Esophagus squamous epithelium (tissue), 5 donors: ENCODE measurements at places on chromosomes 6 and 20.

- DNase-seq = no peak
Measured at GRCh38 chr6:116369540-116369939, 1.2 kb upstream of the DSE start.

DNA sequence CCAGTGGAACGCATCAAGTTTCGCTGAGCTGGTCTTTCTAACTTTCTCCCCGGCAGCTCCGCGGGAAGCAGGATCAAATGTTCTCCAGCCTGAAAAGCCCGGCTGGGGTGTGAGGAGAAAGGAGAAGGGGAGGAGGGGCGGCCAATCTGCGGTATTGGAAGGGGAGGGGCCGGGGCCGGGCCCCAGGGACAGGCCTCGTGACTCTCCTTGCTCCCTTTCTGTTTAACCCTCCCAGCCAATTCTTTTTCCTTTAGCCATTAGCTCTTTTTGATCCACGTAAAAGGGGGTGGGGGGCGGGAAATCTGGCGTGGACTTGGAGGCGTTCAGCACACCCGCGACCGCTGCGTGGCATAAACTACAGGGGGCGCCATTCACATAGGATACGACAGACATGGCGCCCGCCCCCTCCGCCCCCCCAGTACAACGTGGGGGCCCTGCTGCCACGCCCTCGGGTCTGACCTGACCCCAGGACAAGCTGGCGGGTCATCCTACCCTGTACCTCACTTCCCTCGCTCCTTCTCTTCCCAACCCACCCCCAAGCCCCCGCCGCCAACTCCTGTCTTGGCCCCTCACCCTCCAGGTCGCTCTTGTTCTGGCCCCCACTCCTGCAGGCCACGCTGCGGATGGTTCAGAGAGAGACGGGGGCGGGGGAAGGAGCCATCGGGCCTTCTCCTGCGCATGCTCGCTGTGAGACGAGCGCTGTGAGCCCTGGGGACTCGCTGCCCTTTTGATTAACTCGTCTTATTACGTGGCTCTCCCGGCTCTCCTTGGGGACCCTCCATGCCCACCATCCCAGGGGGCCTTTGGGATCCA, 7.8 kb upstream of the MDGA1 start:
- no peak for DNase-seq

DNA sequence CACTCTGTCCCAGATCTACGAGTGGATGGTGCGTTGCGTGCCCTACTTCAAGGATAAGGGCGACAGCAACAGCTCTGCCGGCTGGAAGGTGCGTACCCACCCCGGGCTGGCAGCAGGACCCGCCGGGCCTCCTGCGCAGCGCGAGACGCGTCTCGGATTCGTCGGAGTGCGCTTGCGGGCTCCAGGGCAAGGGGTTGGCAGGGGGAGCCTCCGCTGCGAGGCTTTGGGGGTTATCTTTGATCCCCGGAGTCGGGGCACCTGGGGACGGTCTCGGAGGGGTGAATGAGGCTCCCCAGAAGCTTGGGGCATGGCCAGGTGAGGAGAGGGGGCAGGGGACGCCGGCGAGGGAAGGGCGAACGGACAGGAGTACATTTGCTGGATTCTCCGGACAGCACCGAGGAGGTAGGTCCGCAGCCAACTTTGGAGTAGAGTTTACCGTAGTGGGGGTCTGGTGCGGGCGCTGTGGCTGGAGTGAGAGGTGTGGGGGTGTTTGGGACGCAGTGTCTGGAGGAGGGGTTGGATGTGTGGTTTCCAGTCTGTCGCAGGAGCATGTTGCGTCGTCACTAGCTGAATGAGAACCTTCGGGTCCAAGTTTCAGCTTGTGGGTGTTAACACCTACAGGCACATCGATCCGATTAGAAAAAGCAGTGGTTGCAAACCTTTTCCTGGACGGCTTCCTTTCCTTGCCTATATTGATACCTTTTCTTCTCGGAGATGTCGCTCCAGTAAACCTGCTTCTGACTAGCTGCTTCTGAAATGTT, 1.2 kb downstream of the FOXO3 start:
- DNase-seq = no peak

GRCh38 chr6:145842693-145843546, 28.3 kb upstream of the FBXO30 start:
- DNase-seq = no peak

DNA sequence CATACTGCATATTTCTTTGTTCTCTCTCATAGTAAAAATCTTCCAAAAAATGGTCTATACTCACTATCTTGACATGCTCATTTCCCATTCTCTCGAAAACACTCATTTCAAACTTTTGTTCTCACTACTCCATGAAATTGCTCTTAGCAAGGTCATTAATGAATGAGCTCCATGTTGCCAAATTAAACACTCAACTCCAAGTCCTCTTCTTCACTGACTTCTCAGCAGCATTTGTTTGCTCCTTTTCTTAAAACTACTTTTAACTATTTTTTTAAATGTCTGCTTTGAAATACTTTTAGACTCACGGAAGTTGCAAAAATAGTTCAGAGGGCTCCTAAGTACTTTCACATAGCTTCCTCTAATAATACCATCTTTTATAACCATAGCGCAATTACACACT, 274.0 kb upstream of the PREP start:
- no peak for DNase-seq

DNA sequence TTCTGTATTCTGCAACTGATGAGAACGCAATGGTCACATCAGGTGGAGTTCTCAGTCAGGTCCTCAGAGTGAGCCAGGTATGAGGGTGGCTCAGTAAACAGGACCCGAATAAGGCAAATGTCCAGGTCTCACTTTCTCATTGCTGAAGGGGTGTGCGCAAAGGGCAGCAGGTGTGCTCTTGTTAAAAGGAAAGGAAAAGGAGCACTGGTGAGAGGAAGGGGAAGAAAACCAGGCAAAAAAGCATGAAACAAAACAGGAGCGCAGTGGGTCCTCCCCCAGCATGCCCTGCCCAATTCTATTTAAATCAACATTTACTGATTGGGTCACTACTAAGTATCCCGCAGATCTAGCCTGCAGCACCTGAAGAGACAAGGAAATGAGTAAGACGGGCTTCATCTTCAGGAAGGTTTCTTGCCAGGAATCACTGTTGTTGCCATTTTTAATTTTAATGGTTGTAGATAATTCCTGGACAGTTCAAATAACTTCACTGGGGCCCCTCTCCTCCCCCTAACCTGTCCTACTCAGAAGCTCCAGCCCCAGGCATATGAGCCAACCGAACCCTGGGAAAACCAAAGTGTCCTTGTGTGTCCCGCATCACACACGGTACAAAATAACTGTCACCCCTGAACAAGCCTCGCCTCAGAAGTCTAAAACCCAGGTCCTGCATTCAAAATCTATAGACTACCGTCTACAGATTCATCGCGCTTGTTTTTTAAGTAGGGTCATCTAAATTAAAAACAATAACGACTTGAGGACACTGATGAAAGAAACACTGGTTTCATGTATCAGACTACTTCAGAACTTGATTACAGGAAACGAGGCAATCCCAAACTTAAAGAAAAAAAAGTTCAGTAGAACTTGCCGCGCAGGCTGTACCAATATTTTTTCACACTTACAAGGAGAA, 980 bp downstream of the MBOAT1 start:
- DNase-seq = no peak

GRCh38 chr20:38123021-38123587, 42.0 kb downstream of the TGM2 start:
- no peak for DNase-seq

- no peak for DNase-seq
Measured at GRCh38 chr20:46631212-46631869, 19.9 kb downstream of the SLC13A3 start.

- DNase-seq = no peak
Measured at GRCh38 chr20:59948828-59949720, 8.9 kb downstream of the FAM217B start.

DNA sequence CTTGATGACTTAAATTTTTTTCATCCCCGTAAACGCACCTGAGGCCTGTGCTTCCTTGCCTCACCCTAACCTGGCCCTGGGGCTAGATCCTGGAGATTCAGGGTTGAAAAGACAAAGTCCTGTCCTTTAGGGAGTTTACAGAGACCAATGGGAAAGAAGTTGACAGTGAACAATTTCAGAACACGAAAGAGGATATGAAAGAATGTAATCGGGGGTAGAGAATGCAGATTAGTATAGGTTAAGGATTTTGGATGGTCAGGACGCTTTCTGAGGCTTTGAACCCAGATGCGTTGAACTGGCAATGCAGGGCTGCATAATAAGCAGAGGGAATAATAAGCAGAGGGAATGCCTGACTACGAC, 1.7 kb upstream of the FBXO5 start:
- DNase-seq = no peak

DNA sequence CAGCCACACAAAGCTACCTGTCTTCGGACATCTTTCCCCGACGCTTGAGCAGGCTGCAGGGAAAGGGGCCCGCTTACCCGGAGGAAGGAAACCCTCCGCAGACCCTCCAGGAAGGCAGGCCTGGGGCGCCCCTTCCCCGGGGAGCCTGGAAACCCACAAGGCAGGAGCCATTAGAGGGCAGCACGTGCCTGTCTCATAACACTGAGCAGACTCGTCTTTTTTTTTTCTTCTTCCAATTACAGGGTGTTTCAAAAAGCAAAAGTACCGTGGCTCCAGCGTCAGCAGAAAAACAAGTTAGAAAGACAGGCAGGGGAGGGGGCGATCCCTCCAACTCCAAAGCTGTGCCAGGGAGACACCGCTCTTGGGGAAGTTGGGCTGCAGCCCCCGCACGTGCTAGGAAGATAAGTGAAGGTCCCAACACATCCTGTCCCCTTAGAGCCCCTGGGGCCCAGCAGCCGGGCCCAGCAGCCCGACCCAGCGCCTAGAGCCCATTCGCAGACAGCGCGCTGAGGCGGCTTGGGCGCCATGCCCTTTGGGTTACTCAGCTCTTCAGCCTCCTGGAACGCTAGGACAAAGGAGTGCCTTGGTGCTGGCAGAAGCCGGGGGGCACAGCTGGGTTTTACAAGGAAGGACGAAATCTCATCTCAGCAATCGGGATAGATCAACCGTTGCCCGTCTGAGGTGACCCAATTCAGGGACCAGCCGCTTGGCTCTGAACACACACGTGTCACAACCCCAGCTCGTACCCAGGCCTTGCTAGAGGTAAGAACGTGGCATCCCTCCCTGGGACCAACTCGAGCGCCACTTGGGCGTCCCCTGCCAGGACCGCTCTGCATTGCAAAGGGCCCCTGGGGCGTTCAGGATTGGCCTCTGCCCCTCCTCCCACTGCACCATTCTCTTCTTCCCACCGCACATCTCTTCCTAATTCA, 136.3 kb downstream of the LY86 start:
- DNase-seq = no peak

- DNase-seq = no peak
Measured at GRCh38 chr6:106569428-106569827, 59.9 kb downstream of the RTN4IP1 start.

- no peak for DNase-seq
Measured at GRCh38 chr20:45833030-45833882, at the start of gene SNX21. SNX21 (plus strand) TSS chr20:45833799; CDS start chr20:45833920, 121 bp downstream.

- no peak for DNase-seq
Measured at GRCh38 chr20:56440346-56441007, 27.9 kb upstream of the RTF2 start.

DNA sequence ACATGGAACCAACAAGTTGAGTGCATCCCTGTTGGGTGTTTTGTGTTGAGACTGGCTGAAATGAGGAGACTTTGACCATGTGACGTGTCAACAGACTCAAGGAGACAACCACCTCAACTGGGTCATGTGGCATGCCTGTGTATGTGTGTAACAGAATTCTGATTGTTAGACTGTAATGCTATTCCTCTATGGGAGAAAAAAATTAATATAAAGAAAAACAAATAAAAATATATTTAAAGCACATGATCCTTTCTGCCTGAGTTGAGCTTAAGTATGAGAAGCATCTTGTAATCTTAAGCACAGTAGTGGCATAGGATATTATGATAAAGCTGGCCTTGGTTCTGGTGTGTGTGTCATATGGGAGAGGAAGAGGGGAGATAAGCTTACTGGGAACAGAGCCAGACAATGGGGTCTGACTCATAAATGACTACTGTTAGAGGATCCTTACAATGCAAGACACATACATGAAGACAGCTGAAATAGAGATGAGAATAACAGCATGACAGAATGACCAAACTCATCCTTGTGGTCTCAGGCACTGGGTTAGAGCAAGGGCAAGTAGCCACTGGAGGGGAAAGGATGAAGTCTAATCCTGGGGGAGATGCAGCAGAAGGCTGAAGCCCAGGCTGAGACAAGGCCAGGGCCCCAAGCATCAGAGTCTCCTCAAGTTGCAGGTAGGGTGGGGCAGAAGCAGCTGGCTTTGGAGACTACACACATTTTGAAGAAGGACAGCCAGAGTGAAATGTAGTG, 9.2 kb downstream of the TP53INP2 start:
- no peak for DNase-seq

DNA sequence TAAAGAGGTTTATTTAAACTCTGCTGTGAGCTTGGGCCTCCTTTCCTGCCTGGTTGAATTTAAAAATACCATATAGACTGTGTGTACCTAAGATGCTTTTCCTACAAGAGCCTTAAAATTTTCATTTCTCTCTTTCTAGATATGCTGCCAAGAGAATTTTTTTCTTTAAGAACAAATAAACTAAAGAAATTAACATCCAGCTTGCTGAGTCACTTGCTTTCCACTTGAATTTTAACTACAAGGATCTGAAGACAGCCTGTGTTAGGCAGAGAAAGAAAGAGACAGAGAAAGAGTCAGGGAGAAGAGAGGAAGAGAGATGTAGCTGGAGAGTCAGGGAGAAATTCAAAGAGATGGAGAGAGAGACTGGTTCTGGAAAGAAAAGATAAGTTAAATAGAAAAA, 18.3 kb upstream of the SNAP25 start:
- DNase-seq = no peak

GRCh38 chr6:157025437-157025836, 248.3 kb downstream of the ARID1B start:
- DNase-seq = no peak

DNA sequence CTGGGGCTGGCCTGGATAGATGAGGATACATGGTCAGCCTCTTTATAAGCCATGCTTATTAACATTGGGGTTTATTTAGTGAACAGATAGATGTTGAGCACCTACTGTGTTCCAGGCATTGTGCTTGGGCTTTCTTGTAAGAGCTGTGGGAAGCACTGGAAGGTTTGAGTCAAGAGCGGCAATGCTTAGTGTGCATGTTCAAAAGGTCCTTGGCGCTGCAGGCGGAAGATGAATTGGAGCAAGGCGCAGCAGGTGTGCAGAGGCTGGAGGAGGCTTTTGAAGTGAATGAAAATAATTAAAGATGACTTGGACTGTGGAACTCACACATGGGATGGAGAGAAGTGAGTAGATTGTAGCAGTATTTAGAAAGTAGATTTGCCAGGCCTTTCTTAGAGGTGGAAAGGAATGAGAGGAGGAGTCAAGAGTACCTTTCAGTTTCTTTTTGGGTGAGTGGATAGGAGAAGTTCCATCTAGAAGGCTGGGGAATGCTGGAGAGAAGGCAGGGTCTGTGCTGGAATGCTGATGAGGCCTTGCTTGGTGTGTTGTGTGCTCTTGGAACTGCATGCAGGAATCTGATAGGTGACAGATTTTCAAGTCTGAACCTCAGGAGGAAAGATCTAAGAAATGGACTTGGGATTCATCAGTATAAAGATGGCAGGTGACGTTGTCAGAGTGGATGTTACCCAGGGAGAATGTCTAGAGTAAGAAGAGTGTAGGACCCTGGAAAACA, 26.4 kb downstream of the SNX9 start:
- no peak for DNase-seq

DNA sequence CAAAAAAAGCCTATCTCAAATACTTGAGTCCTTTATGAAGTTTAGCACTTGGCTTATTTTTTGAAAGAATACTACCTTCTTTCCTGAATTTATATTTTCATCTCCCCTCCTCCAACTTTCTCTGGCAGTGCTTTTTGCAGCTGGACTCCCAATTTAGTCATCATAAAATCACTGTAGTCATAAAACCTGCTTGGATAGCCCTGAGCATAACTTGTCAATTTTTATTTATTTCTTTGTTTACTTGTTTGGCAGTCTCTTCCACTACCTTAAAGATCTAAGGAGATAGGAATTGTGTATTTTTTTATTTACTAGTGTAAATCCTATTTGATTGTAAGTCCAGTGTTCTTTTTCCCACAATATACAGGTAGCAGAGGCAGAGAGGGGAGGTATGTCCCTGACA, 11.2 kb upstream of the EDN1 start:
- no peak for DNase-seq
